ENCODE measurements at places on chromosomes 5 and 9.

GRCh38 chr9:26945591-26945990 lies 1.5 kb downstream of the PLAA start:
- DNase-seq: no peak

GRCh38 chr9:116928289-116928688 lies 241.2 kb downstream of the TRIM32 start:
- DNase-seq: no peak

- DNase-seq: no peak
Observed at GRCh38 chr5:143376911-143377813, 26.3 kb downstream of the NR3C1 start.

DNA sequence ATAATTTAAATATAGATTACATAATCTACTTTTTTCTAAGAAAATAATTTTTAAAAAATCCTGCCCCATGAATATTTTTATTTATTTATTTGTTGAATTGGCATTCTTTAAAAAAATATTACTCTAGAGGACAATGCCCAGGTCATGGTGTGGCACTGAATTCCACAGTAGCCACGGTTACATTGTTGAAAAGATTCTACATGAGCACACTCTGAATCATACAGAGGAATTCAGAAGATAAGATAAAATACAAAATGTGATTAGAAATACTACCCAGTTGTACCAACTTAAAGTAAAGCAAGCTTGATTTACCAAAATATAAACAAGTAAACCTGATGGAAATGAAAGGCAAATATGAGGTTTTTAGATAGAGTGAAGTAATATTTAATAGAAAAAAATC lies 183.7 kb downstream of the HCN1 start:
- no peak for DNase-seq

GRCh38 chr5:78533356-78533755 lies 115.2 kb downstream of the LHFPL2 start:
- no peak for DNase-seq

DNA sequence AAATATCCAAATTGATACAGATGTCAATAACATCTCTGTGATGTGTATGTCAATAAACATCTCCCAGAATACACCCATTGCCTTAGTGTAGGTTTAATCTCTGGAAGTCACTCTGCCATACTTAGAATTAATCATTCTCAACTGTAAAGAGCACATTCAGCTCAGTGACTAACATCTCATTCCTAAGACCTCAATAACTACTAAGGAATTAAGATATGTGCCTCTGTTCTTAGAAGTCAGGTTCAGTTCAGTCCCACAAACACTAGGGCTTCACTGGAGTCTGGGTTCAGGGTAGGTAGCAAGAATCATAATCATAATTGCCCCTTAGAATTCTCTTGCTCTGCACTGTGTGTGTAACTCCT lies 31.7 kb downstream of the UGCG start:
- no peak for DNase-seq

- no peak for DNase-seq
Observed at GRCh38 chr9:96141128-96141474, 160.9 kb downstream of the HSD17B3 start.

DNA sequence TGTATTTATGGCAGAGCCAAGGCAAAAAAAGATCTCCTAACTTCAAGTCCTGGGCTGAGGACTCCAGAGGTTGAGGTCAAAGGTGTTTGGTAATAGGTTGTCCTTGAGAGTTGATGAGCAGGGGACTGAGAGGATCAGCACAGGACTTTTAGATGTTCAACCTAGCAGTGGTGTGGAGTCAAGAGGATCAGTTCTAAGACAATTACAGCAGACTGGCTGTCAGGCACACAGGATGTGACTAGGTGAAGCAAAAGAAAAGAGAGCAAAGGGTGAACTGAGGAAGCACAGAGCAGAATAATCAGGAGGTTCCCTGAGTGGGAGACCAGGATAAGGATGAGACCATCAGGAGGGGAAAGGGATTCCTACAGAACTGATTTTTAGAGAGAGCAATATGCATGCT lies 10.9 kb downstream of the GZMA start:
- no peak for DNase-seq

- no peak for DNase-seq
Observed at GRCh38 chr9:15101095-15101494, 190.9 kb upstream of the FREM1 start.

DNA sequence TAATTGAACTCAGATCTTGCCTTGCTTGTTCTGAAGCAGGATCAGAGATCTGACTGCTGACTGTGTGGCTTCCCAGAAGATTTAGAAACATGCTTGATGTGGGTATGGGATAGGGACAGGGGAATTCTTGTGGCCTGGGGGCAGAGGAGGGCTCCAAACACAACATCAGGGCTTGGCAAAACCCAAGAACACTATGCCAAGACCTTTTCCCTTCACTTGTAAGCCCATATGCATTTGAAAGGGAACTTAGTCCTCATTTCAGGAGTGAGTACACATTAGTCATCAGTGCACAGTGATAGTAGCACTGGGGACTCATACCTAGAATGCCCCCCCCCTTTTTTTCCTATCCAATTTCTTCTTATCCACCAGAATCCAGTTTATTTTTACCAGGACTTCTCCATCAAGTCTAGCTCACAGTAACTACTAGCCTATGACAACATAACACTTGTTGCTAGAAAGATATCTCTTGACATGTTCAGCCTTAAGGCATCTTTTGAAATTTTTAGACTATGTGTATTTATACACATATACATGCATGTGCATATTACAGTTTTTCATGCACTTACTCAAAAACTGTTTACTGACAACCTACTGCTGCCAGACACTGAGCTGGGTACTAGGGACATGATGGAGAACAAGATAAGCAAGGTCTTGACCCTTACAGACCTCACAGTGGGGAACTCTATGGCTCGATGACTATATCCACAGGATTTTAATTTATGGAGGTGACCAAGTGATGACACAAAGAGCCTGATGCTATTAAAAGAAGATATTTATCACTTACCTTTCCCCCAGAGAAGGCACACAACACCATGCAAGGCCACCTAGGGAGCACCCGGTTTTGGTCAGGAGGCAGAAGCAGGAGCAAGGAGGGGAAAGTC lies 158.3 kb upstream of the MAP3K1 start:
- no peak for DNase-seq

- no peak for DNase-seq
Observed at GRCh38 chr9:89247431-89248353, 63.3 kb upstream of the CKS2 start.

DNA sequence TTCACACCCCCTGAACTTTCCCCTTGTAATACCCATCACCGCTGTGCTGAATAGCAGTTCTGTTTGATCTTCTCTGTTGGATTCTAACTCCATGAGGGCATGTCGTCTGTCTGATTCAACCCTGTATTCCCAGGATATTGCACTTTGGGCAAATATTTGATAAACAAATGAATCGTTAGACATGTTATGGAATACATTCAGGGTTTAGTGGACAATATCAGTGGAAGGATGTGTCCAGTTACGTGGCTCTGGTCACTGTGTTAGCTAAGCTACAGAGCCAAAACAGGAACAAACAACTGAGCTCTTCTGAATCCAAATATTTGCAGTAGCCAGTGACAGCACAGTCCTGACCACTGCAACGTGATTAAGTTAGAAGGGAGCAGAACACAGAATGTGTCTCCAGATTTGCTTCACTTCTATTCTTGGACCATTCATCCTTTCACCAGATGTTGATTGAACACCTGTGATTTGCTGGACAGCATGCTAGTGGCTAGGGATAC lies 13.2 kb downstream of the ANGPTL2 start:
- DNase-seq: no peak

GRCh38 chr5:10653043-10653442 lies 89.2 kb downstream of the ANKRD33B start:
- DNase-seq: no peak

Measured in activated CD4-positive, alpha-beta T cell treated with anti-CD3 and anti-CD28 coated beads for 36 hours (primary cell).